Stimulated activated CD8-positive, alpha-beta memory T cell treated with anti-CD3 and anti-CD28 coated beads, Interleukin-15, amount 100 ng/mL, for 4 hours (primary cell): ENCODE measurements at places on chromosomes 11 and 22.

- DNase-seq = no peak
Observed at GRCh38 chr11:124108156-124108555, 7.1 kb upstream of the VWA5A start.

- no peak for DNase-seq
Observed at GRCh38 chr22:50298937-50299784, 8.3 kb downstream of the PLXNB2 start.

- no peak for DNase-seq
Observed at GRCh38 chr11:112178936-112179335, 3.6 kb downstream of the BCO2 start.

GRCh38 chr11:66316849-66317251 is at the start of gene CD248:
Gene CD248, minus strand, starts transcription at chr11:66317044. Its CDS starts 17 bp downstream, at chr11:66317027.
- no peak for DNase-seq

DNA sequence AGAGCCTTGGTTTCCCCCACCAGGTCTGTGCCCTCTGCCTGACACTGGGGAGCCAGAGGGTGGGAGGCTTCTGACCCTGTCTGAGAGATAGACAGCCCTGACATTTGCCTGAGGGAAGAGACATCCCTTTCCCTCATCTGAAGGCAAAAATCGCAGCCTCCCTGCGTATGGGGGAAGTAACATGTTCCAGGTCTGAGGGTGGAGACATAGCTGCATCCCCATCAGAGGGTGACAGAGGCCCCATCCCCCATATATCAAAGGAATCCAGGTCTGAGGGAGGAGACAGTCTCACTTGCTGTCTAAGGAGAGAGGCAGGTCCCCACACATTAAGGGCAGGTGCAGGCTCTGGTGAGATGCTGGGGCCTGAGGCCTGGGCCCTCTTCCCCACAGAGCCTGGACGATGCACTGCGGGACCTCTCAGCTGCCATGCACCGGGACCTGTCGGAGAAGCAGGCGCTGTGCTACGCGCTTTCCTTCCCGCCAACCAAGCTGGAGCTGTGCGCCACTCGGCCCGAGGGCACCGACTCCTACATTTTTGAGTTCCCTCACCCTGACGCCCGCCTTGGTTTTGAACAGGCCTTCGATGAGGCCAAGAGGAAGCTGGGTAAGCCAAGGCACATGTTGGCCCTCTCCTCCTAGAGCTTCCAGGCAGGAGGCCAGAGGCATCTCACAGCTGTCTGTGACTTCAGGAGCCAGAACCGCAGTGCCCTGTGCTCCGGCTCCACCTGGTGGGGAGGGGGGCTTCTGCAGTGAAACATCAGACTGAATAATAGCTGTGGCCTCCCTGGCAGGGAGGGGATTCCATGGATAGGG is 16.1 kb upstream of the RELT start:
- DNase-seq = no peak

DNA sequence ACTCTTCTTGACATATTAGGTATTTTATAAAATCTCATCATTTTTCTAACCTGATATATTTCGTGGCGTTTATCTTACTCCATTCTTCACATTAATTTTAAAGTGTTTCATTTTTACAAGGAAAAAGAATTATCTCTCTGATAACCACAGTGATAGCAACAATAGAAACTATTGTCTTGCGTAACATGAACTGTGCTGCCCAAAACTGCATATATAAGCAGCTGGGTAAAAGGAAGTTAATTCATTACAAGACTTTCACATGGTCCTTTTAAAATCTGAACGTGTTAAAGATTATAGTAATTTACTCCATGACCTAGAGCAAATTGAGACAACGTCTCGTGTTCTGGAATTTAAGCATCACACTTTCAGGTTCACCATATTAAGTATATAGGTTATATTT is 210.4 kb upstream of the GRIA4 start:
- DNase-seq = no peak

DNA sequence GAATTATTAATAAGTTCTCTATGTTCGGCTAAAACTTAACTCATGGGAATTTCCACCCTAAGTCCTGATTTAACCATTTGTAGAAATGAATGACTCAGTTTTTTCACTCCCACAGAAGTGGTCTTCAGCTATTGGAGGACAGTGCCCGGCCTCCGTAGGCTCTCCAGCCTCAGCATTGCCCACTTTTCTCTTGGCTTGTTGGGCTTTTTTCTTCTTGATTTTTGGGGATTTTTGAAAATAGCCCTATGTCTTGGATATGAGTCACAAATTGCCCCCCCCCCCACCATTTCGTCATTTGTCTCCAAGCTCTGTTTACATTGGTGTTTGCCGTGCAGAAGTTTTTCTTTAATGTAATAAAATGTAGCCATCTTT is 66.7 kb downstream of the PACS1 start:
- DNase-seq = no peak

DNA sequence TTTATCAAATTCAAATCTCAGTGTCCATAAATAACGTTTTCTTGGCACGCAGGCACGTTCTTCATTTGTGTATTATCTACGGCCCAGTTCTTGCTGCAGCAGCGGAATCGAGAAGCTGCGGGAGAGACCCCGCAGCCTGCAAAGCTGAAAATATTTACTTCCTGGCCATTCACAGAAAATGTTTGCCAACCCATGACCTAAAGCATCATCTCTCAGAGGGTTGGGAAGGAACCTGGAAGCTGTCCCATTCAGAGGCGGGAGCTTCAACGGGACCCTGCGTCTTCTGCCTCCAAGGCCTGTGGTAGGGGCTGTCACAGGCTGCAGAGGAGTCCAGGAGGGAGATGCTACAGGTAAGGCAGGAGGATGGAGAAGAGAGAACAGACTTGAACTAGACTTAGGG is 319.2 kb downstream of the MN1 start:
- DNase-seq = no peak

- DNase-seq = no peak
Observed at GRCh38 chr22:25492841-25493734, 71.4 kb upstream of the GRK3 start.

DNA sequence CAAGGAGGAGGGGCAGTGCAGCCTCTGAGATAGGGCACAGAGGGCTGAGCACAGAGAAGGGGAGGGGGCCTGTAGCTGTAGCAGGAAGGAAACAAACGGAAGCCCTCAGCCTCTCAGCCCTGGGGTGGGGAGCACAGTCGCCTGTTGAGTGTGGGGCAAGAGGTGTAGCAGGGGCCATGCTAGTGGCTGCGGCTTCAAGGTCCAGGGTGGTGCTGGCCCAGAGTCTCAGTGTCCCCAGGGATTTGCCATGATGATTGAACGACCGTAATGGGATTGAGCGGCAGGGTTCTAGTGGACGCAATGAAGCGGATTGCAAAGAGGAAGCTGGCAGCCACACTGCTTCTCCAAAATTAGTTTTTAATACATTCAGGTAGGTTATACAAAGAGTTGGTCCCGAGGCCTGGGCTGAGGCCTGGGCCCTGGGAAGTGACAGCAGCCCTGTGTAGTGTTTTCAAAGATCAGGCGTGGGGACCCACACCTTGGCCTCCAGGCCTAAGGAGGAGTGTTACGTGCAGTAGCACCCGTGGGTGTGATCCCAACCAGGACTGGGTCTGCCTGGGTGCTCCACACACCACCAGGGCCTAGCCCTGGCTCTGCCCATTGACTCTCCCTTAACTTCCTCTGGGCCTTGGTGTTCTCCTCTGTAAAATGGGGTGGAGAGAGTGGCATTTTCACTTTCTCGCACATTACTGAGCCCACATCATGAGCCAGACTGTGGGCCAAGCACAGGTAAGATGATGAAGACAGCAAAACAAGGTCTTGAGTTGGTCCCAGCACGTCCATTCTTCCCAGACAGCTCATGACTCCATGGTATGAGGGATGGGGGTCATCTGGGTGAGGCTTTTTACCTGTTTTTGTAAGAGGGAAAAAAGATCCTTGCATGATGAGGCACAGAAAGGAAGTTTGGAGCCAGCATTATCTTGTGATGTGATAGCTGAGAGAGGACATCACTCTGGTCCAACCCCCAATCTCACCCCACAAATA is 13.1 kb downstream of the LRRC32 start:
- DNase-seq = no peak

DNA sequence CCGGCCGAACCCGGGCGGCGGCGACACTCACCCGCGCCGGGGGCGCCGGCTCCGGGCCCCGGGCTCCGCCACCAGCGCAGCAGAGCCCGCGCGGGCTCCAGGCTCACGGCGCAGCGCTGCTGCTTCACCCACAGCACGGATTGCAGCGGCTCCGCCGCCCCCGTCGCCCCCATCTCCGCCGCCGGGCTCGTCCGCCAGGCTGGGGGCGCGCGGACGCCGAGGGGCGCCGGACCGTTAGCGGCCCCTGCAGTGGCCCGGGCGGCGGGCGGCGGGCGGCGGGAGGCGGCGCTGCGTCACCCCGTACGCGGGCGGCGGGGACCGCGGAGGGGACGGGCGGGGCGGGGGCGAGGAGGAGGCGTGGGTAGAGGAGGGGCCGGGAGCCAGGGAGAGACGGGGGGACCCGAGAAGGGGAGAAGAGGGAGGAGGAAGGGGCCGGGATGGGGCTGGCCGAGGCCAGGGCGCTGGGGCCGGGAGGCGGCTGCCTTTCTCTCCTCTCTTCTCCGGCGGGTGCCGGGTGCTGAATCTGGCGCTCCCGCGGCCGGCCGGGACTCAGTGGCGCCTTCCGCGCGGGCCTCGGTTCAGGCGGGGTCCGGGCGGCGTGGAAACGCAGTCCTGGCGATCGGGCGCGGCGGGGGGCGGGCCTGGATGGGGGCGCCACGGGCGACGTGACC is at the start of gene CERK:
Gene CERK, minus strand, starts transcription at position 277 of the 671 bp plus-strand sequence. Its CDS starts 104 bp downstream, at position 173.
- DNase-seq = peak; percentile 59

DNA sequence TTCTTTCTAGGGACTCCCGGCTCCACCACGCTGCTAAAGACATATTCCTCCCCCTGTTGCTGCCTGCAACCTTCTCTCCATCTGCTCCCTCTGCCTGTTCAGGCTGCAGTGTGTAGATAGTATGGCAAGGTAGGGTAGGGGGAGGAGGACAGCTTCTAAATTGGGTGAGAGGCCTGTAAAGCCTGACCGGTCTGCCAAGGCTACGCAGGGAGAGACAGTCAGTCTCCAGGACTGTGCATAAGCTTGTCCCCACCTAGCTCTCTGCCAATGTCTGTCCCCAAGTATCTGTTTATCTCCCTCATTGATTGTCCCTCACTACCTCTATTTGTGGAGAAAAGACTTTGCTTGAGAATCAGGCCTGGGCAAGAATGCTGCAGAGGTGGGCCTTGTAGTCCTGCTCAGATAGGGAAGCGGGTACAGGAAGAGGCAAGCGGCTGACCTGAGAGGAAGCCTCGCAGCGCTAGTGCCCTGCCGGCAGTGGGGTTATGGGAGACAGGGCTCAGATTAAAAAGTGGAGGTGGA is 871 bp upstream of the SEZ6L start:
- DNase-seq = no peak
